ENCODE measurements at places on chromosomes 6 and 20.

- DNase-seq: no peak
These were observed 60.6 kb downstream of the COL12A1 start for GRCh38 chr6:75145211-75145610.

- peak; percentile 73 for DNase-seq
These were observed at the start of gene PXDC1 for GRCh38 chr6:3751077-3751729. PXDC1 (minus strand) TSS chr6:3751713; CDS start chr6:3751531, 182 bp downstream.

DNA sequence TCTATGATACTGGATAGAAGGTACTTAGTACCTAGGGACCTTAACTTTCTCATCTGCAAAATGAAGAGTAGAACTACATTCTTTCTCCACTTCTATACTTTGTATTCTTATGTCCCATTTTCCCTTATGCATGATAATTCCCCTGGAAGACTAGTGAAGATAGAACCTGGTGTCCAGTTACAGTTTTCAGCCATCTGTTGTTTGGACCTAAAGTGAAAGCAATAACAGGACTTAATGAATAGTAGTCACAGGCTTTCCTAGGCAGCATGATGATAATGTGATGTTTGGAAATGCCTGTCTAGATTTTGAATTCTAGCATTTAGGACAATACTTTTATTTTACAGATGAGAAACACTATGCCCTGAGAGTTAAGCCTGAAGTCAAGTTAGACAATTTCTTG, 153.8 kb downstream of the RIMS1 start:
- no peak for DNase-seq

DNA sequence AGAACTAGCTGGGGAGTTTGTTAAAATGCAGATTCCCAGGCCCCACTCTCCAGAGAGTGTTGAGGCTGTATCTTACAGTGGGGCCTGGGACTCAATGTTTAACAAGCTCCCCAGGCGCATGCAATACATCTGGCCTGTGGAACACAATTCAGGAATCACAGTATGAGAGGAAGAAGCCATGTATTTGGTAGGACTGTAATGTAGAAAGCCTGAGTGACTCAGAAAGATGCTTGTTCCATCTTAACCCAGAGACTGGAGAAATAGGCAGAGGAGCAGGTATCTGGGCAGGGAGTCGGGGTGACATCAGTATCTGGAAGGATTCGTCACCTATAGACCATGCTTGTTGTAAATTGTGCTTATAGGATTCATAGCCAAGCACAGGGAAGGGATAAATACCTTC, 90.5 kb downstream of the UNC5CL start:
- no peak for DNase-seq

GRCh38 chr6:14889188-14889587, 356.7 kb upstream of the JARID2 start:
- no peak for DNase-seq

- DNase-seq: no peak
These were observed 373.4 kb upstream of the EPHA7 start for GRCh38 chr6:93792746-93793145.

DNA sequence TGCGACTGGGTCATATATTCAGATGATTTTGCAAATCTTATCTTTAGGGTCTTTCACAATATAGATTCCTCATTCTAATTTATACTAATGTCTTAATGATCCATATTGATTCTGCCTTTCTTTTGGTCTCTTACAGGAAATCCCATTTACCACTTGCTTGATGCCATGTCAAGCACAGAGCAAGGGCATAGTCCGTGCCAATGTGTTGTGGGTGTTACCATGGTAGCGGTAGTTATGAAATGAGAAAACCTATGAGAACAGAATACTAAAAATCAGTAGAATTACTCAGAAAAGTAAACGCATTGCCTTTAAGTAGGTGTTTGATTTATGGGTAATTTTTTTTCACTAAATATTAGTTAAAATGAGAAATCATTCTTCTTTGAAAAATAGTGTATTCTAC, 153.9 kb upstream of the RAB32 start:
- no peak for DNase-seq

DNA sequence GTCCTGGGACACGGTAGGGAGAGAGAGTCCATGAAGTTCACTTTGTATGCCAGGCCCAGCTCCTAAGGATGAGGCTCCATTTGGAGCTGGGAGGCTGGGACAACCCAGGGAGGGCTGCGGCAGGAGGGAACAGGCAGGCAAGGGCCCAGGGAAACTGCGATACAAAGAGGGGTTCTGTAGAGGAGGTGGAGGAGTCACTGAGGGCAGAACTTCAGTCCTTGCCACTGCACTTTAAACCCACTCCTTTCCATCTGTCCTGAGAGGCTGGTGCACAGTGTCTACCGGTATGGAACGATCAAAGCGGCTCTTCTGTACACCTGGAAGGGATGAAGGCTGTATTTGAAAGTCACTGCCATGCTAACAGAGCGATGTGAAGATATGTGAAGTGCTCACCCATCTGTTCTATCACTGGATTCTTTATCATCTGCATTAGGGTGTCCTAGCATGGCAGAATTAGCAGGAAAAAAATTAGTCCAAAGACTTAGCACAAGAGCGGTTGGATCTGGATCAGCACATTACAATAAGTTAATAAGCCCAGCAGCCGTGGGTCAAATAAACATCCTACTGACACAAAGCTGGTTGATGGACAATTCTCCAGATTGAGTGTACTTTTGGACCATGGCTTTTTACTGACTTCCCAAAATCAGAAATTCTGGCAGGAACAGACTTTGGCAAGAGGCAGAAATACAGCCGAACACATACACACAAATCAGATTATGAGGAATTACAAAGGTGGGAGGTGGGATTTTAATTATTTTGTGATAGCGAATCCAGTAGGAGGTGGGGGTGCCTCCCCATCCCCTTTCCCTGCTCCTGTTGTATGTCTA, 20.9 kb upstream of the ZFAND3 start:
- DNase-seq: no peak

DNA sequence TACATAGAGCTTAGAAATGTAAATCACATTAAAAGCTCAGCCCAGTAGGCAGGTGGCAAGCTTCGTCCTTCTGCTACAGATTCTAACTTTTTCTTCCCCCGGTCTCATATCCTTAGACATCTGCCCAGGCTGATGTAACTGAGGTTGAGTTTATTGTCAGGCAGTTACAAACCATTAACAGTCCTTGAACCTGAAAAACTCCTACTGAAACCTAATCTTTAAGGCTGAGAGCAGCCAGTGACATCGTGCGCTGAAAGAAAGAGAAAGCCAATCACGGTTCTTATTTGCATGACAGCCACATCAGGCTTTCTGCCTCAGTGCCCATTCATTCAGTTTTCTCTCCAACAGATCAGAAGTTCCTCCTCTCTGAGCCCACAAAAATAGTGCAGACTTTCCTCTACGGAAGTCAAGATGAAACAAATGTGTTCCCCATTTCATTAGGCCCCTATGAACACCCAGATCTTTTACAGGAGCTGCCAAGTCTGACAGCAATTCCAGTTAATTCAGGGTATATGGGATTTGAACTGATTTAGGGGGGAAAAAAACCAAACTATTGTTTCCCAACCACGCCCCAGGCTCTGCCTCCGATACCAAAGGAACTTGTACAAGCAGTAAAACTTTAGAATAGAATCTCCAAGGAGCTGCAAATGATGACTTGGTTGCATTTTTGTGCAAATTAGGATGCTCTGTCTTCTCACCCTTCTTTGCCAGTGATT, at the start of gene NHSL1:
NHSL1 (minus strand) TSS at position 192 of the 716 bp plus-strand sequence. CDS start 204 bp downstream, outside the sequence.
- DNase-seq: peak; percentile 48

- no peak for DNase-seq
These were observed 37.5 kb downstream of the YTHDF1 start for GRCh38 chr20:63178446-63178820.

DNA sequence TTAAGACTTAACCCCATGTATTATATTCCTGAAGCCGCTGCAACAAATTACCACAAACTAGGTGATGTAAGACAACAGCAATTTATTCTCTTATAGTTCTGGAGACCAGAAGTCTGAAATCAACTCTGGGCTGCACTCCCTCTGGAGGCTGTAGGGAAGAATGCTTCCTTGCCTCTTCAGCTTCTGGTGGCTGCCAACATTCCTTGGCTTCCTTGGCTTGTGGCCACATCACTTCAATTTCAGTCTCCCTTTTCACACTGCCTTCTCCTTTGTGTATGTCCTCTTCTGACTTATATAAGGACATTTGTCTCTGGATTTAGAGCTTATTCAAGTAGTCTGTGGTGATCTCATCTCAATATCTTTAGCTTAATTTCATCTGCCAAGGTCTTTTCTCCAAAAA, 141.6 kb downstream of the DHX35 start:
- DNase-seq: no peak

- DNase-seq: peak; percentile 81
These were observed 1.6 kb downstream of the TFAP2C start for GRCh38 chr20:56630506-56631317.

DNA sequence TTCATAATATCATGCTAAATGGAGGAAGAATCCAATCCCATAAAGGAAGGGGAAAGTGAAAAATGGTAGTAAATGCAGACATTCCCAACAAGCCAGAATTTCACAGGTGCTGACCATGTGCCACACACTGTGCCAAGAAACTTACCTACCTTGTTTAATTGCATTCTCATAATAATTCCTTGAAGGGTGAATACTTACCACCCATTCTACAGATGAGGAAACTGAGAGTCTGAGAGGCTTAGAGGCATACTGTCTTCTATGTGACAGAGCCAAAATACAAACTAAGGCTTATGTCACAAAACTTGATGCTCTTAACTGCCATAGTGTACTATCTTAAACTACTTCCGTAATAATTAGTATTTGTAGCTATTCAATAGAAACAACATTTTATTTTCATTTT, 454.7 kb downstream of the UTRN start:
- no peak for DNase-seq

DNA sequence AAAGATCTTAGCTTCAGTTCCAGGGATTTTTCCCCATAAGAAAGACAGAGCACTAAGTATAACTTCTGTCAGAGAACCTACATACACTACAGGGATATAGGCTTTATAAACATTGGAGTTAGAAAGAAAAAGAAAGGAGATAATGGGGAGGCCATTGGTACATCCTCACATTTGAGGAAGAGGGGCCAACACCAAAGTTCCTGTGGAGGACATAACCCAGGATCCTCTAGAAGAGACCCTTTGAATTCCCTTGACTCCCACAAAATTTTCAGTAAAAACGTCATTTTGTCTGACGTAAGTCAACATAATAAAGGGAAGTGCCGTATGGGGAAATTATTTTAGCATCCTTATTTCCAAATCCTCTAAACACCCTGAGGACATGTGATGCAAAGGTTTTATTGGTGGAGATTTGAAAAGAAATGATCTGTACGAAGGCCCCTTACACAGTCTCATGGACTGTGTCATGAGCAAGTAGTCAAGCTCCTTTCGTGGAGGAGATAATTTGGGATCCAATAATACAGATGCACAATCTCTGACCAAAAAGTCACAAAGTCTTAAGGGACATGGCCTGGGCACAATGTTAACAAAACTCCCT, 33.2 kb downstream of the HLA-DRA start:
- no peak for DNase-seq

- no peak for DNase-seq
These were observed 7.7 kb downstream of the MANBAL start for GRCh38 chr20:37297066-37297736.

- DNase-seq: no peak
These were observed 7.8 kb downstream of the STX11 start for GRCh38 chr6:144158133-144158532.

- no peak for DNase-seq
These were observed 174.4 kb upstream of the FOXA2 start for GRCh38 chr20:22758815-22759214.

DNA sequence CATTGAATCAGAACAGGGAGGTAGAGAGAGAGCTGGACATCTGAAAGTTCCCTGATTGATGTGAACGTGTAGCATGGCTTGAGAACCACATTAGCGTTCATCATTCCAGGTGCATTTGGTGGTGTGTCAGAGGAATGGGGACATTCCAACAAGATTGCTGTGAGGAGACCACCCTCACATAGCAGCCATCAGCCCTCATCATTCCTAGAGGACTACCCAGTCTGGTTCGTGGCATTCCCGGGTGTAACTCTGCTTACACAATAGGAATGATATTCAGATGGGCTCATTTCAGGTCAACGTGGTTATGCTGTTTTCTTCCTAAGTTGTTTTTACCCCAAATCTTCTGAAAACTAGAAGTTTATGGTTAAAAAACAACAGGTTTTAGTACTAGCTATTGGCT, 62.2 kb upstream of the KLHL31 start:
- no peak for DNase-seq

GRCh38 chr20:43961541-43962471, 47.2 kb downstream of the TOX2 start:
- DNase-seq: no peak

GRCh38 chr6:25829375-25829774, 2.5 kb downstream of the SLC17A1 start:
- no peak for DNase-seq
